ENCODE measurements at places on chromosomes 4 and X.

DNA sequence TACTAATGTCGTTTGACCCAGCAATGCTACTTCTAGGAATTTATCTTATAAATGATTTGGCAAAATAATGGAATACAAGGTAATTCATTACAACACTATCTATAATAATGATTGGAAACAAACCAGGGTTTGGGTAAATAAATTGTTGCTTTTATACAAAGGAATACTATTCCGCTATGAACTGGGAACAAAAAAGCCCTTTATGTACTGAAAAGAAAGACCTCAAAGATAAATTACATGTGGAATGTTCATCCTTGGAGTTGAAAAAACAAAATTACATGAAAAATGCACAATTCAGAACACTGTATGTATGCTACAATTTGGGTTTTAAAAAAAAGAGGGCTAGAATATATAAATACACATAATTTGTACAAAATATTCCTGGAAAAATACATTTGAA, 5.2 kb upstream of the NUP54 start:
- no peak for DNase-seq

GRCh38 chrX:13906093-13906492, 89.2 kb upstream of the GPM6B start:
- no peak for DNase-seq

DNA sequence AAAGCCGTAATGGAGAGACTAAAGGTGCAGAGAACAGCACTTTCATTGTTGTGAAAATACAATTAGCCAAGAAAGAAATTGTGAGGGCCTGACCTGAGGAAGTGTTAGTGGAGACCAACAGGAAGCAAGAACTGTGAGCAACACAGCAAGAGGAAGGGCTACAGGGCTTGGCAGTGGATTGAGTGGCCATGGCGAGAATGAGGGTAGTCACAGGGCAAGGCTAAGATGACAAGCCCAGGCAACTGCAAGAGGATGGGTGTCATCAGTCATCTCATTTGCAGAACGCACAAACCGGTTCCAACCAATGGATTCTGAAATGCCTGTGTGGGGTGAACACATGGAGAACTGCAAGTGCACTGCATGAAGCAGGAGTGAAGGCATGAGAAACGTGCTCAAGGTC, 3.6 kb downstream of the SLC10A6 start:
- peak; percentile 10 for DNase-seq

DNA sequence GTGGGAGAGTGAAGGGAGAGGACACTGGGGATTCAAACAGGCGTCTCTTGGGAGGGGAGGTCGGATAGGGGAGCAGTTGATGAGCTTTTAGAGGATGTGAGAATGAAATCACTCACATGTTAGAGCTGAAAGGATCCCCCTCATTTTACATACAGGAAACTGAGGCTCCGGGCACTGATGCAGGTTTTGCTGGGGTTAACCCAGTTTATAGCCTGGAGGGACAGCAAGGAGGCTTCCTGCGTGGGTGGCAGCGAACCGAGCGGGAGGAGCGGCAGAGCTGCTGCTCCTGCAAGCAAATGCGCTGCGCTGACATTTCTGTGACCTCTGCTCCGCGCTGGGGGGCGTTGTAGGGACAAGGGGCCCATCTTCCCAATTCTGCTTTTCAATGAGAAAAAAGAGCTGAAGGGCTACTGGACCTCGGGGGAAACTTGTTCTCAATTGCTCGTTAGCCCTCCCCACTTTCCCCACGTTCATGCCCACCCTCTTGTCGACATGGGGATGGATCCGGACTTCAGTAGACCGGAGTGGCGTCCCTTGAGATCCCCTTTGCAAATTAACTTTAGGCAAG, 1.2 kb upstream of the NEUROG2 start:
- no peak for DNase-seq

GRCh38 chrX:40061871-40062524, 35.8 kb downstream of the BCOR start:
- DNase-seq: no peak

DNA sequence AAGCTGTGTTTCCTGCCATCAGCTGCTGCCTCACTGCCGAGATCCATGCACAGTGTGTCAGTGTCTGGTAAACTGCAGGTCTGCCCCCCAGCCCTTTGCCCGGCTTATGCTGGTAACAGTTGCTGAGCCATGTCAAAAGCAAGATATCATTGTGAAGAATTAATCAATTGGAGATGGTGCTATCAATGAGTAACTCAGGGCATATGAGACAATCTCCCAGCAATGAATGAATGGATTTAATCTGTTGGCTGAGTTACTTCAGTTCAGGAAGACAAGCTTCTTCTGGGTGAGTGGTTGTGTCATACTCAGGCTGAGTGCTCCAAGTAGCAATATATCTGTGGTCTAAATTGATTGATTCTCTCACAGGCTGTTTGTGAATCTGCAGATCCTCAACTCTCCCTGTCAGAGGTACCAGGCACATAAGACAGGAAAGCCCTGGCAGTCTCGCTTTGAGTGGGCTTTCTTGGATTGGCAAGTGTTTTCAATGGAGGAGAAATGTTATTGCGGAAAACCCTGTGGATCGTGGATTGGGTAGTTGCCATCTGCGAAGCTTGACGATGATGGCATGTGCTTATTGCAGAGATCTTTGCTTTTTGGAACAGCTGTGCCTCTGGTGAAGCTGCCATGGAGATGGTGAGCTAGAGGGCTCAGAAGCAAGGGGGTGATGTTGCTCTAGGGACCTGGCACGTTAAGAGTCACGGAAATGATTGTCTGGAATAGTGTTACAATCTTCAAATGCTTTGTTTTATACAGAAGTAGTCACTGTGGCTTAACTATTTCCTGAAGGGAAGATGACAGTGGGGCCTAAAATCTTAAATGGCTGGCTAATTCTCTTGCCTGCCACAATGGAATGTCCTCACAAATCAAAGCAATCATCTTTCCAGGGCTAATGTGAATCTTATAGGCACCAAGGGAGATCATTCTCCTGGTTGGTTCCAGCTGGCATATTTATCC, 147.6 kb upstream of the TBC1D9 start:
- DNase-seq: no peak

DNA sequence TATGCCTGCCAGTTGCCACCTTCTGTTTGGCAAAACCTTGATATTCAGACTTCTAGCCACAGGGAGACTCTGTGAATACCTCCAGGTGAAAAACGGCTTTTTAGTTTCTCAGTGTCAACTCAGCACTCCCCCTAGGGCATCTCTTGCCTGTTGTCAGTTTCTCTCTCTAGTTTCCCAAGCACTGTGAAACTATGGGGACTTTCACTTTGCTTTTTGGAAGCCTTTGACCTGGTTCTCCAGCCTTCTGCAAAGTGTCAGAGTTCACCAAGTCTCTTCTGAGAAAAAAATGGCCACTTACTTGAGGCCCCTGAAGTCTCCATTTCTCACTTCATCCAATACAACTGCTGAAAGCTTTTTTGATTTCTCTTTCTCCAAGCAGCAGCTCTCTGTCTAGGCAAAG, 521.5 kb downstream of the INPP4B start:
- no peak for DNase-seq

DNA sequence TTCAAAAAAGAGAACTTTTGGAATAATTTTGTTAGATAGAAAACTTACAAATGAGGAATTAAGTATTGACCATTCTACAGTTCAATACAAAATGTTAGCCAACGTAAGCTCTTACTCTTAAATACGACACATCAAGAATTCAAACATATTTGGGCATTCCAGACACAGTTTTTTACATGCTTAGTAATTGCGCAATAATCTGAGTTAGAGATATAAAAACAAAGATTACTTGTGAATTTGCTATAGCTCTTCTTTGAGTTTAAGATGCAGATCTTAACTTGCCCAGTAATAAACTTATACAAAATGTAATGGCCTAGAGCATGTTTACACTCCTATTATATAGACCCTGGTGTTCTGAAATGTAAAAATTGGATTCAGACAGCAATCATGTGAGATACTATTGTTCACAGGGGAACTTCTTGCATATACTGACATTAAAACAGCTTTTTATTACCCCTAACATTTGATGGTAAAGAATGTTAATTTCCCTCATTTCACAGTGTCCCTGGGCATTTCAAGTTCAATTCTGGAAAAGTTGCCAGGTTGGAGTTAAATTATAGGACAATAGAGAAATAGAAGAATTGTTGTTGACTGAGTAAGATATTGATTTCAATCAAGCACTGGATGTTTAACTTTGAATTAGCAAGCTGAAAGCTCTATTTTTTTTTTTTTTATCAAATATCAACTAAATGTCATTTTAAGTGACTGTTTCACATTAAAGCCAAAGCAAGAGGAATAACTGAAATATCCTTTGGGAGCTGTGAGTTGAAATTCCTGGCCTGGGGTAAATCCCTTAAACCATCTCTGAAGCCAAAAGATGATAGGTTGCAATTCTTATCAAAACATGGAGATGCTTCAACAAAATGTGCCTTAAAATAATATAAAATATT, 910 bp downstream of the HPGDS start:
- DNase-seq: no peak

DNA sequence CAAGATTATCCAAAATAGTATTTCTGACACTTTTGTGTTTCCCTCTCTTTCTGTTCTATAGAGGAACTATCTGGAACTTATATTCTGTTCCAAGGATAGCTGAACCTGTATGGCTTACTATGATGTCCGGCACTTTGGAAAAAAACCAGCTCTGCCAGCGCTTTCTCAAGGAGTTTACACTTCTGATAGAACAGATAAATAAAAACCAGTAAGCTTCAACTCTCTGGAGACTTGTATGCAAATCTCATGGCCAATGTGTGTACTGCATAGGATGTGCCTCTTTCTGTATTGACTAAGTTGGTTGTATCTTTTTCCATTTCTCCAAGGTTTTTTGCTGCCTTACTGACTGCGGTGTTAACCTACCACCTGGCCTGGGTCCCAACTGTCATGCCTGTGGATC, 92.5 kb downstream of the FNIP2 start:
- DNase-seq: no peak

- DNase-seq: no peak
Observed at GRCh38 chr4:176383273-176384077, 63.7 kb downstream of the SPCS3 start.

DNA sequence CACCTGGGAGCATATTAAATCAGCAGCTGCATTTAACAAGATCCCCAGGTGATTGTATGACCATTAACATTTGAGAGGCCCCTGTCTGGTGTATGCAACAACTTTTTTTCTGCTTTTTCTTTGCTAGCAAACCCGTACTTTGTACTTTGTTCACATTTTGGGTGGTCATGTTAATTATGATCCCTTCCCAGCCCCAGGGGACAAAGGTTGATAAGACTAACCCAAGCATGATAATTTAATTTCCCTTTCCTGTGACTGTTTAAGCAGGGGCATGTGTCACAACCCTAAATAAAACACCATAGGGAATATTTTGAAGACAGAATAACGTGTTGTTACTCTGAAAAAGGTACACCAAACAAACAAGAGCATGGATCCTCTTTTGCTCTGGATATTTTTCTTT, 332.0 kb downstream of the PCDH18 start:
- no peak for DNase-seq

DNA sequence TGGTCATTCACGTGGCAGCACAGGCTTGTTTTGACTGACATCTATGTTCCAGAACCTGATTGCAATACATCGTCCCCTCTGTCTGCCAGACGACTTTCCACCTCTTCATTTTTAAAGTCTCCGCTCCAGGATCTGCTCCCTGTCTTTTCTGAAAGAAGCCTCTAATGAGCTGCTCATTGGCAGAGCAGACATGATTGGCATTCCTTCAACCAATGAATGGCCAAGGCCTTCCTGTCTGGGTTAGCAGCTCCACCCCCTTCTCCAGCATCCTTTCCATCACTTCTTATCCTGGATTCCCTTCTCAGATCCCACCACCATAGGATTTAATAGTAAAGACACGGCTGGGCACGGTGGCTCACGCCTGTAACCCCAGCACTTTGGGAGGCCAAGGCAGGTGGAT, 202.7 kb upstream of the KLF3 start:
- no peak for DNase-seq

GRCh38 chr4:159105761-159106243, 2.9 kb downstream of the RAPGEF2 start:
- peak; percentile 81 for DNase-seq

DNA sequence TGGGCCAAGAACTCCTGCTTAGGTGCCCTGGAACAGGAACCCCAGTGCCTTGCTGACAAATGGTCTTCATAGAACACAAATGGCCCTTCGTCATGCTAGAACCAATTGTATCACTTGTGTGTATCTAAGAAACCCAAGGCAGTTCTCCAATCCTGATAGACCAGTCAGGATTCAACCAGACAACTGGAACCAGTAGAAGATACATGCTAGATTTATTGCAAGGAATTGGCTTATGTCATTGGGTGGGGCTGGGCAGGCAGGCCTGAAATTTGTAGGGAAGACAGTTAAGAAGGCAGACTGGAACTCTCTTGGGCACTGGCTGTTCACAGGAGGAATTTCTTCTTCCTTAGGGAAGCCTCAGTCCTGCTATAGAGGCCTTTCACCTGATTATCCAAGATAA, 17.0 kb upstream of the TBL1X start:
- no peak for DNase-seq

- DNase-seq: peak; percentile 10
Observed at GRCh38 chr4:87270144-87270543, 49.7 kb upstream of the KLHL8 start.

- no peak for DNase-seq
Observed at GRCh38 chrX:112678831-112679230, 907 bp downstream of the LHFPL1 start.

All from suppressor macrophage treated with lipopolysaccharide for 4 hours (primary cell).